ENCODE measurements at places on chromosomes 16 and 17. TPM values are rescaled to one million over a fixed set of nuclear protein-coding genes. Genes with fewer than 3 reads are reported as not detected.

Gene SERPINF2
- 0.79 TPM for total RNA-seq

Gene MT4
- total RNA-seq, result not detected

Gene KRT36
- total RNA-seq, result not detected

DNA sequence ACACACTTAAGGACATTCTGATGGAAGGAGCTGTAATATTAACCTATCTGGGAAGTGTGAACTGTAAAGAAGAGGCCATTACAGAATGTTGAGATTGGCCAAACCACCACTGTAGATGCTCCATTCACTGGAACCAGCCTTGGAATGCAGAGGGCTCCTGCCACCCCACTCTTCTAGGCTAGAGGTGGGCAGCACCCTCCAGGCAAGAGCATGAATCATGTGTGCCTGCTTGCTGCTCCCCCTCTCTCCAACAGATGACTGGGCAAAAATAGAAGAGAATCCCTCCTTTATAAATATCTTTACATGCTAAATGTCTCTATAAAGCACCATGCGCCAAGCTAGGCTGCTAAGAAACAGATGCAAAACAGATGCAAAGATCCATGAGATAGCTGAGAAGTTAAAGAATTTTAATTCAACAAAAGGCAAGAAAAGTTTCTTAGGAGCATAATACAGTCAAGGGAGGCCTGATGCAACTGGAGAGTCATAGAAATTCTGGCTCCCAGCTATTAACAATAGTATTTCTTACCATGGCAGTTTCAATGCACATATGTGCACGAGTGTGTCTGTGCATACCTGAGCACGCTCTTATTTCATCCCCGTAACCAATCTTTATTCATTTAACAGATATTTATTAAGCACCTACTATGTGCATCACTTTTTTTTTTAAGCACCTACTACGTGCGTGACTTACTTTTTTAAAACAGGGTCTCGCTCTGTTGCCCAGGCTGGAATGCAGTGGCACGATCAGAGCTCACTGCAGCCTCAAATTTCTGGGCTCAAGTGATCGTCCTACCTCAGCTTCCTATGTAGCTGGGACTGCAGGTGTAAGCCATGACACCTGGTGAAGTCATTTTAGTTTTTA lies 53.6 kb downstream of the GRIN2A start:
- no peaks in the 10 kb centered on the region for H3K27me3 ChIP-seq
- no peak for DNase-seq
- H3K4me1 ChIP-seq, result no peaks in the 10 kb centered on the region
- no peaks in the 10 kb centered on the region for H3K36me3 ChIP-seq

- no peaks in the 10 kb centered on the region for H3K36me3 ChIP-seq
- no peak overlapping the region for H3K27ac ChIP-seq
- H3K4me1 ChIP-seq, result peaks cover 14% of the 10 kb centered on the region
These were observed 35.5 kb upstream of the RPH3AL start for GRCh38 chr17:388087-388486.

DNA sequence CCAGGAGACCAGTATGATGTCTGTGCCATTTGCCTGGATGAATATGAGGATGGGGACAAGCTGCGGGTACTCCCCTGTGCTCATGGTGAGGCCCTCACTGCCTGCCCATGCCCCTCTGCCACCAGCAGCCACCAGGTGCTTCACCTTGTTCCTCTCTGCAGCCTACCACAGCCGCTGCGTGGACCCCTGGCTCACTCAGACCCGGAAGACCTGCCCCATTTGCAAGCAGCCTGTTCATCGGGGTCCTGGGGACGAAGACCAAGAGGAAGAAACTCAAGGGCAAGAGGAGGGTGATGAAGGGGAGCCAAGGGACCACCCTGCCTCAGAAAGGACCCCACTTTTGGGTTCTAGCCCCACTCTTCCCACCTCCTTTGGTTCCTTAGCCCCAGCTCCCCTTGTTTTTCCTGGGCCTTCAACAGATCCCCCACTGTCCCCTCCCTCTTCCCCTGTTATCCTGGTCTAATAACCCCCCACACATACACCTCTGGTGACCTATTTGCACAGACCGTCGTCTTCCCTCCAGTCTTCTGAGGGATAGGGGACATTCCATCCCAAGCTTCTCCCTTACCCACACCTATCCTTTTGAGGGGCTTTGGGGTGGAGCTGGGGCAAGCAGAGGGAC lies 3.7 kb downstream of the PFN1 start:
- peaks cover 38% of the 10 kb centered on the region for H3K4me1 ChIP-seq
- peak overlapping the region; percentile 92 for H3K4me3 ChIP-seq
- peak; percentile 34 for DNase-seq
- H3K27ac ChIP-seq, result peak overlapping the region; percentile 99

GRCh38 chr17:68197997-68198930 lies 49.6 kb upstream of the AMZ2 start:
- no peak for DNase-seq
- H3K27me3 ChIP-seq, result peaks cover 52% of the 10 kb centered on the region
- peak overlapping the region; percentile 59 for H3K4me3 ChIP-seq
- no peak overlapping the region for H3K27ac ChIP-seq
- peaks cover 41% of the 10 kb centered on the region for H3K4me1 ChIP-seq

DNA sequence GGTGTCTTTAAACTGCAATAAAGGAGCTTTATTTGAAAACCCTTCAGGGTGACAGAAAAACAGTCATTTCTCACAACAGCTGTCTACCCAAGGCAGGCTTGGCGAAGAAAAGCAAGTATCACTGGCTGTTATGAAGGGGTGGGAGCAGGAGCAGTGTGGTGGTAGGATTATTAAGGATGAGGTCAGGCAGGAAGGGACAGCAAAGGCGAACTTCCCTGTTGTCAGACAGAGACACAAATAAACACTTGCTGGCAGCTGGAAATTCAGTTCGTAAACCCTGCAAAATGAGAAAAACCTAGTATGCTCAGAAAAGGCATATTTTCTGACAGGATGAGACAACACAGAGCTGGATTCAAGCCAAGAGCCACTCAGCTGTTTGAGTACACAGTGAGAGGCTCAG lies 416.3 kb upstream of the CDH5 start:
- no peak for DNase-seq
- H3K4me3 ChIP-seq, result no peak overlapping the region
- no peaks in the 10 kb centered on the region for H3K4me1 ChIP-seq
- no peaks in the 10 kb centered on the region for H3K27me3 ChIP-seq
- H3K36me3 ChIP-seq, result no peaks in the 10 kb centered on the region
- no peak overlapping the region for H3K27ac ChIP-seq

DNA sequence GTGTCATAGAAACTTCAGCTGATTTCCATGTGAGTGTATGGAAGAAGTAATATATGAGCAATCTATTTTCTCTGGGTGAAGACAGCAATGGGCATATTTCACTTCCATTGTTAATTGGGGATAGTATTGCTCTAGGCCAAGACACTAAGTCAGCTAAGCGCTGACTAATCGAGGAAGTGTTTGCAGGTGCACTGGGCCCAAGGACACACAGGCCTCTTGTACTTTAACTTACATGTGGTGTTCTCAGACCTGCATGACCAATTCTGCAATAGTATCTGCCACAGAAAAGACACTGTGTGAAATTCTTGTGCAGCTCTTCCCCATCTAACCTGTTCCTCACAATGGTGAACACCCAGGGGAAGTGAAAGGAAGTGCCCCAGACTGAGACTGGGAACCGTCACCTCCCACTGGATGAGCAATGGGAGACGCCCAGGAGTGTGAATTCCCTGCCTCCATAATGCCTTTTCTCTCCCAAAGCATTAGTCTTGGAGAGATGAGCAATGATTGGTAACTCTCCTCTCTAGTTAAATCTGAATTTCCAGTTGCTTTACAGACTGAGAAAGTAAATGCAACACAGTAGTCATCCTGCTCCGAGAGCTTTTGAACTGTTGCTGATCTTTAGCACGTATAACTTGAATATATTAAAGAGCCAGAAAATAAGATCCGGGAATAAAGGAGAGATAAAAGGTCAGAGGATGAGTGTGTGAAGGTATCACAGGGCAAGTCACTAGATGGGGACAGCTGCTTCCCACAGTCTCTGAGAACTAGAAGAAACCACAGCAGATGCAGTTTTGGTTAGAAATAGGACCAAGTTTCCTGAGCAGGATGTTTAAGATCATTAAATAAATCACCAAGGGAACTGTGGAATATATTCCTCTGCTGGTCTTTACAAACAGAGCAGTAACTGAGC lies 82.6 kb downstream of the CDK5R1 start:
- H3K4me1 ChIP-seq, result peaks cover 17% of the 10 kb centered on the region
- no peak for DNase-seq
- H3K36me3 ChIP-seq, result no peaks in the 10 kb centered on the region
- peaks cover 6% of the 10 kb centered on the region for H3K27me3 ChIP-seq
- no peak overlapping the region for H3K27ac ChIP-seq
- no peak overlapping the region for H3K4me3 ChIP-seq

DNA sequence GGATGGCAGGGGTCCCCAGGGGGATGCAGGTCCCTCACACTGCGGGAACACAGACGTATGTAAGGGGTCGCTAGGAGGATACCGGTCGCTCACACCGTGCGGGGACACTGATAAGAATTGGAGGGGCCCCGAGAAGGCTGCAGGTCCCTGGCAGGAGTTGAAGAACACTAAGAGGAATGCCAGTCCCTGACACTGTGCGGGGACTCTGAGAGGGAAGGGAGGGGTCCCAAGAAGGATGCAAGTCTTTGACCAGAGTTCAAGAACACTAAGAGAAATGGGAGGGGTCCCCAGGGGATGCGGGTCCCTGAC lies 510 bp downstream of the ERCC4 start:
- H3K36me3 ChIP-seq, result peaks cover 6% of the 10 kb centered on the region
- no peak for DNase-seq
- H3K4me1 ChIP-seq, result peaks cover 26% of the 10 kb centered on the region
- H3K27me3 ChIP-seq, result peaks cover 4% of the 10 kb centered on the region
- peak overlapping the region; percentile 96 for H3K27ac ChIP-seq

GRCh38 chr17:64281962-64282752 lies 19.1 kb upstream of the TEX2 start:
- H3K4me1 ChIP-seq, result peaks cover 6% of the 10 kb centered on the region
- H3K4me3 ChIP-seq, result no peak overlapping the region
- DNase-seq, result peak; percentile 70
- H3K27ac ChIP-seq, result no peak overlapping the region
- H3K36me3 ChIP-seq, result no peaks in the 10 kb centered on the region

GRCh38 chr16:10835281-10835931 lies 16.8 kb upstream of the TVP23A start:
- DNase-seq, result peak; percentile 7
- no peaks in the 10 kb centered on the region for H3K36me3 ChIP-seq
- H3K27me3 ChIP-seq, result peaks cover 13% of the 10 kb centered on the region
- no peak overlapping the region for H3K27ac ChIP-seq
- no peaks in the 10 kb centered on the region for H3K4me1 ChIP-seq

Measured in activated CD4-positive, alpha-beta T cell treated with anti-CD3 and anti-CD28 coated beads, Interleukin-2, amount 10 ng/mL, durations not matched to agents 7 days and 5 days (primary cell).